ENCODE measurements at places on chromosomes 6 and 20.

GRCh38 chr6:125098253-125098652 is 55.3 kb upstream of the TPD52L1 start:
- DNase-seq = no peak

DNA sequence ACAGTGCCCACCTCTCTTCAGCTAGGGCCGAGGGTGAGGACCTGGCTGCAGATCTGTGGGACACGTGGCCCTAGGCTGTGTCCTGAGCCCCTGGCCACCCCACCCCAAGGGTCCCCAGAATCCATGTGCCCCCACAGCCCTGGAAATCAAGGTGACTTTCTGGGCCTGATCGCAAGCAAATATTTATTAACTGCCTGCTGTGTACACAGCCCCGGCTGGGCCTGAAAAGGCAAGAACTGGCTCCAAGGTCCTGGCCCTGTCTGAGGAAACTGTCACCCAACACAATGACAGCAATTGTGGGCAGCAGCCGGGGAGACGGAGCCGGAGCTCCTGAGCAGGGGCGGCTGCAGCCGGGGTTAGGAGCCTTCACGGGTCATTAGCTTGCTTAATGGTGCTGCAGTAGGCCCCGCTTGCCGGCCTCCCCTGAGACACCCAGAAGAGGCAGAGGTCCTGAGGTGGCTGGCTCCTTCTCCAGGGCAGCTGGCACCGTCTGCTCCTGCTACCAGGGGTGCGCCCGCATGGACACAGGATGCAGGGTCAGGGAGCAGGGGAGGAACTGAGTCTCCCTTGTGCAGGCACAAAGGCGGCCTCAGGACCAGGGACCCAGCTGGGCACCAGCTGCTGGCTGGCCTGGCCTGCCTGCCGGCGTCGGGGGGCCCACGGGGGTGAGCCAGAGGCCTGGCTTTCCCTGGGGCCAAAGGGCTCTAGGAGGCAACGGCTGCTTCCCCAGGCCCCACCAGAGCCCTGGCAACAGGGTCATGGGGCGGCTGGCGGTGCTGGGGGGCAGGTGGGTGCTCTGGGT is 24.1 kb downstream of the NPEPL1 start:
- no peak for DNase-seq

DNA sequence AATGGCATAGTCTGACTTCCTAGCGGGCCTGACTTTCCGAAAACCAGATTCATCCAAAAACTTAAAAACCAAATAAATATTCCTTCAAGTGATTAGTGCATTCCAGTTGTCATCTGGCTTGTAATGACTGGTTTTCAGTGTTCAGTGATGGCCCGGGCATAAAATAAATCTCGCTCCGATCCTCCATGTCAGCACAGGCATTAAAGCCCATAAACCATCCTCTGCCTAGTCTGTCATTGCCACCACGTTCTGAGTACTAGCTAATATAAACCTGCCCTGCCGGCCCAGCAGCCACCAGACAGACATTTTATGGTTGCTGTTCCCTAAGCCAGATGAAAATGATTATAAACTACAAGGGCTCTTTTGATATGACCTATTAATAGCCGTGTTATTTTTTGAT is 232.3 kb upstream of the GMDS start:
- DNase-seq = no peak

- DNase-seq = peak; percentile 83
These were observed 1.0 kb downstream of the LRP11 start for GRCh38 chr6:149862922-149863697.

All from LNCaP clone FGC (cell line).